ENCODE measurements at places on chromosomes 7 and 10. TPM values are rescaled to one million over a fixed set of nuclear protein-coding genes. Genes with fewer than 3 reads are reported as not detected.

DNA sequence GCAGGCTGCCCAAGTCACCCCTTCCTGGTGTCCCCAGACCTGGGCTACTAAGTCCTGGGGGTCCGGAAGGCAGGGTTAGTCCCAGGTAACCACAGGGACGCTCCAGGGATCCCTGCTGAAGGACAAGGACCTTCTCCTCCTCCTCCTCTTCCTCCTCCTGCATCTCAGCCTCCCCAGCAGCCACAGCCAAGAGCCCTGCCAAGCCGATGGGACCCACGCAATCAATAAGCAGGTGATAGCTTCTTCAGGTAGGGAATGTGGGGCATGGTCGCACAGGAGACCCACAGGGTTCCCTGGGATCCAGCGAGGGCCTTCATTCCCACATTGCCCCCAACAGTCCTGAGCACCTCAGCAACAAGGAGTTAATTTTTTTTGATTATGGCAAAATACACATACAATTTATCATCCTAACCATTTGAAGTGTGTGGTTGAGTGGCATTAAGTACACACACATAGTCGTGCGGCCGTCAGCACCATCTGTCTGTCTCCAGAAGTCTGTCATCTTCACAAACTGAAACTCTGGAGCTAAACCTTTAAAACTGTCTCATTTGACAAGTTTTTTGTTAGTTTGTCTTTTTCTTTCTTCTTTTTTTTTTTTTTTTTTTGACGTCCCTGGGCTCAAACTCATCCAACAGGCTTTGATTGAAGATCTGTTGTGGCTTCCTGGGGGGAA lies 12.1 kb downstream of the CRYGN start:
- H3K4me3 ChIP-seq = no peak overlapping the region
- peaks cover 45% of the 10 kb centered on the region for H3K4me1 ChIP-seq
- DNase-seq = no peak
- H3K27me3 ChIP-seq = no peaks in the 10 kb centered on the region
- no peaks in the 10 kb centered on the region for H3K36me3 ChIP-seq

GRCh38 chr7:1284743-1285458 lies 52.2 kb downstream of the UNCX start:
- H3K27me3 ChIP-seq = peaks cover 3% of the 10 kb centered on the region
- no peaks in the 10 kb centered on the region for H3K4me1 ChIP-seq
- no peaks in the 10 kb centered on the region for H3K36me3 ChIP-seq

GRCh38 chr7:101100858-101101847 lies 15.9 kb downstream of the TRIM56 start:
- H3K36me3 ChIP-seq = no peaks in the 10 kb centered on the region
- H3K4me3 ChIP-seq = no peak overlapping the region
- H3K27me3 ChIP-seq = peaks cover 22% of the 10 kb centered on the region
- H3K4me1 ChIP-seq = peaks cover 10% of the 10 kb centered on the region

UPK3BL2 gene
- 22.3 TPM for total RNA-seq

CDH23 gene
- total RNA-seq = 2.4 TPM

RBM20 gene
- 0.72 TPM for total RNA-seq
